ENCODE measurements at places on chromosomes 5 and 9.

- no peak for DNase-seq
Observed at GRCh38 chr5:160377651-160378050, 7.2 kb upstream of the C1QTNF2 start.

GRCh38 chr5:83987513-83988292, 267.0 kb upstream of the HAPLN1 start:
- DNase-seq = no peak

GRCh38 chr5:91225848-91226686, 157.1 kb downstream of the ARRDC3 start:
- DNase-seq = no peak

GRCh38 chr9:111598733-111599091, 735 bp downstream of the PTGR1 start:
- no peak for DNase-seq

- DNase-seq = no peak
Observed at GRCh38 chr9:104805441-104805840, 41.5 kb downstream of the NIPSNAP3B start.

DNA sequence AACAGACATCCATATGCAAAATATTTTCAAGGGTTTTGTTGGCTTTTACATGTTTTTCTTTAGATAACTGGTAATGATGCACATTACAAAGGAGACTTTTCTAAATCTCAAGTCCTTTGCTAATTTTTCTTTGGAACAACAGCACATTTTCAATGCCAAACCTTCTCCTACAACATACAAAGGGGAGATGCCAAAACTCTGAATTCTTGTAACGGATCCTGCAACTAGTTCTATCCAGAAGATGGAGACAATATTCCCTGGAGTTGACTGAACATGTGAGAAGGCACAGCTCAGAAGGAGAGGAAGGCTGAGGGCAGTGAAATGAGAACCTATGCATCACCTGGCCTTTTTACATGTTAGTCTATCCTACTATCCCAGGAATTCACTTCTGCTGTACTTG, 21.0 kb downstream of the DNAJA1 start:
- no peak for DNase-seq

- no peak for DNase-seq
Observed at GRCh38 chr5:33462456-33462855, 21.7 kb downstream of the TARS1 start.

DNA sequence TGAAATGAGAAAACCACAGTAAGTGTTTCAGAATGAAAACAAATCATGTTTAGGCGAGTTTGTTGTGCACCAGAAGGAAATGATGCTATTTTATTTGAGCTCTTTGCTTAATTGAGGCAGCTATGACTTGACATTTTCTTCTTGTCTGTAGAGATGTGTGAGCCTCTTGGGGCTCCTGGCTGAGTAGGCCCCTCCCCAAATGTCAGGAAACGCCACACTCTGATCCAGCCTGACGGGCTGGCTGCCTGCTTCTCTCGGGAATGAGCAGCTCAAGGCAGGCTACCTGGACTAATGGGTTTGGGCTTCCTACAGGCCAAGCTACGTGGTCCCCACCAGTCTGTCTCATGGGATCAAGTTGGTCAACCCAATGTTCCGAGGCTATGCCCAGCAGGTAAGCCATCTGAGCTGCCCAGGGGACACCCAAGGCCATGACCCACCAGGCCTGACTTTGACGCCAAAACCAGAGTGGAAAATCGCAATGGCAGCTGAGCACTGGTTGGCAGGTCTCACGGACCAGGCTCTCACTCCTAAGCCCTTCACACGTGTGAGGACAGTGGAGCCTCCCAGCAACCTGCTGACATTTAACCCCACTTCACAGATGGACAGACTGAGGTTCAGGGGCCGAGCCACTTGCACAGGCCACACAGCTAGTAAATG, 29.9 kb downstream of the USP20 start:
- no peak for DNase-seq

DNA sequence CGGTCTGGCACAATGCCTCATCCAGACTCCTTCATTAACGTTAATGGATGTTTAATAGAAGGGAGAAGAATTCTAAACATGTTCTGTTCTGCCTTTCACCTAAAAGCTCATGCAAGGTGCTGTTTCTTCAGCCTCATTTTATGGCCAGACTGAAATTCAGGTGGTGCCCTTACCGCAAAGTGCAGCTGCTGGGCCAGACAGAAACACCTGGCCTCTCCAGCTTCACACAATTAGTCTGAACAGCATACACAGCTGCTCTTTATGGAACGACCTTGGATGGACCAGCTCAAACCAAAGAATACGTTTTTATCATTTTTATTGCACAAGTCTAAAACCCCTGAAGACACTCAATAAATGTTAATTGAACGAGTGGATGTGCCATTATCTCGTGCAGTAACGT, 4.6 kb downstream of the SNCAIP start:
- no peak for DNase-seq

DNA sequence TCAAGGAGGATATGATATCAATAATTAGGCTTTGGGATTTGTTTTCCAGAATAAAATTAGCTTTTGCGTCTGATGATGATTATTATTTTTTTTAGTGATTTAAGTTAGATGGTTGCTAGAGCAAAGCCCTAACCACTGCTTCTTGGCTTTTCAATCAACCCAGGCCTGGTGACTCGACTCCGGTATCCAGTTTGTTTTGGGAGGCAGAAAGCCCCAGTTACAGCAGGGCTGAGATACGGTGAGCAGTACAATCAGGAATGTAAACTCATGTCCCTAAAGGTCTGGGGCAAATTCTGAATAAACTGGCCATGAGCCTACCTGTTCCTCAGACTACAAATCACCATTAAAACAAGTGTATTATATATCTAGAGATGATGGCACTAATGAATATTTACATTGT, 24.4 kb upstream of the CYFIP2 start:
- DNase-seq = no peak

DNA sequence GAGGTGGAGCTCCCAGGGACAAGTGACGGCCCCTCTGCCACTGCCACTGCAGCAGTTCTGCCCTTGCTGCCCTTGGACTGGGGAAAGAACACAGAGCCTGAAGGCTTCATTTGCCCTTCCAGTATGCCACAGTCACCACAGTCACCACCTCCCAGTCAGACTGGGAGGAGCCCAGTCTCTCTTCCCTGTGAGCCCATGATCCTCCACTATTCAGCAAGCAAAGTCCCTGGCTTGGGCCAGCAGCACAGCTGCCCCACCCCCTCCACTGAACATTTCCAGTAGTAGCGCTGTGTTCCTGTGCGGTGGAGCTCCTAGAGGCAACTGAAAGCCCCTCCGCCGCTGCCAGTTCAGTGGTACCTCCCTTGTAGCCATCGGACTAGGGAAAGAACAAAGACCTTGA, 329.4 kb downstream of the MAN2A1 start:
- no peak for DNase-seq

DNA sequence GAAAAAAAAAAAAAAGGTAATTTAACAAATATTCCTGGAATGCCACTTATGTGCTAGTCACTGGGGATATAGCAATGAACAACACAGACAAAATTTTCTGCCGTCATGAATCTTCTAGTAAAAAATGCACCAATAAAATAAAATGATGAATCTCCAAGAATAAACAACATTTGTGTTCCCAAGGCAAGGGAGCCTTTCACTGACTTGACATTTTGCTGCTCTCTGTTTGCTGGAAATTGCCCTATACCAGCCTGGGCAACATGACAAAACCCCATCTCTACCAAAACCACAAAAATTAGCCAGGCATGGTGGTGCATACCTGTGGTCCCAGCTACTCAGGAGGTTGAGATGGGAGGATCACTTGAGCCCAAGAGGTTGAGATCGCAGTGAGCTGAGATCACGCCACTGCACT, 64.5 kb upstream of the ERBIN start:
- DNase-seq = peak; percentile 93

DNA sequence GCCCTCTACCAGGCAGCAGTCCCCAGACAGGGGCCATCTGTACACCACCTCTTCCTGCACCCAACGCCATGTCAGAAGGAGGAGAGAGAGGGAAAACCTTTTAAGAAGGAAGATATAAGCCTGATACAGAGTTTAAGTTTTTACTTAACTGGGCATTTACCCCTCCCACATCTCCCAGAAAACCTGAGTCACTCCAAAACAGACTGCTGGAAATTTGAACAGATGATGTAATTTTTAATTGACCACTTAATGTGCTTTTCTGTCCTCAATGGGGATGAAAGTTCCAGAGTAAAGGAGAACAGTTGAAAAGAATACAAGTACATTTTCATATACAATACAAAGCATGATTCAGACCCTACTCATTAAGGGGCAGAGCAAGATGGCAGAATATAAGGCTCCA, 63.9 kb downstream of the TTC39B start:
- no peak for DNase-seq

DNA sequence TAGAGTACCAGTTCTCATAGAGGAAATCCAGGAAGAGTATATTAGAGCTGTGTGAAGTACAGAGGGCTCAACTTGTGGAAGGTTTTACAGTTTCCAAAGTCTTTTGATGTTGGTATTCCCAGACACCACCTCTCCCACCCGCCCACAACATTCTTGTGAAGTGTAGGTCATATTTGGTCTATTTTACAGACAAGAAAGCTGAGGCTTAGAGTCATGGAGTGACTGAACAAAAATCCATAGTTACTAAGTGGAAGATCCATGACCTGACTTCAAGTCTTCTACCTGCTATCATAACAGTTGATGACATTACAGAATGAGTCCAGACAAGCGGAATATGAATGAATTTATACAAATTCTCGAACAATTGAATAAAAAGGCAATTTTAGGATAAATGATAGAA, 187.1 kb upstream of the RPS23 start:
- no peak for DNase-seq

- no peak for DNase-seq
Observed at GRCh38 chr9:97845130-97845529, 7.9 kb upstream of the FOXE1 start.

- DNase-seq = no peak
Observed at GRCh38 chr5:134113363-134113889, 1.1 kb upstream of the TCF7 start.

- peak; percentile 51 for DNase-seq
Observed at GRCh38 chr9:88197781-88198340, 59.6 kb upstream of the SPATA31C2 start.

GRCh38 chr5:228886-229285, 10.8 kb downstream of the SDHA start:
- DNase-seq = no peak

DNA sequence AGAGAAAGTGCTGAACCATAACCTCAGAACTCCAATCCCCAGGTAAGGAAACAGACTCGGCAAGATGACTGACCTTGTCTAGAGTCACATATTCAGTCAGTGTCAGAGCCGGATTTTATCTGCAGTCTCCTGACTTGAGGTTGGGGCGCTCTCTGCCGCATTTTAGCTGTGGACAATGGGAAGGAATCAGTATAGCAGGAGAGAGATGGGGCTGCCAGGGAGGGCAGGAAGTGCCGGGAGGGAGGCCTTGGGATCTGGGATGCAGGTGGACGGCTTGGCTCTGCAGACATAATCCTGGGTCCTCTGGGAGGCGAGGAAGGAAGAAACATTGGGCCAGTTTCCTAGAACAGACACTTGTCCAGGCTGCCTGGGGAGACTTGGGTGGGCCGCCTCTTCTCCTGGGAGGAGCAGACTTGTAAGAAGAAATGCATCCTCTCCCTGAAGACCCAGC, 39.7 kb upstream of the COL15A1 start:
- no peak for DNase-seq

DNA sequence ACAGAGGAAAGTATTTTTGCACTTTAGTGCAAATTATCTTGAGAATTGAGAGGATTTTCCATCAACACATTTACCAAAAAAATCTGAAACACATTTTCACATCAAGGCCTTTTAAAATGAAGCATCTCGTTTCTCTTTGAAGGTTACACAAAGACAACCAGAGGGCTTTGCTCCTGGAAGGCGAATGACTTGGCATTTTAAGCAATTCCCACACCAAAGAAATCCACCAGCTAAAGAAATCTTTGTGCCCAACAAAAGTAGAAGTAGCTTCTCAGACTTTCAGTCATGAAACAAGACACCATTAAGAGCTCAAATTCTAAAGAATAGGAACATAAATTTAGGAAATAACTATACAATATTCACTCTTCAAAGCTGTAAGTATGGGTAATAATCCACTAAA, 59.9 kb downstream of the HABP4 start:
- no peak for DNase-seq

GRCh38 chr9:82894961-82895821, 167.8 kb downstream of the RASEF start:
- no peak for DNase-seq

DNA sequence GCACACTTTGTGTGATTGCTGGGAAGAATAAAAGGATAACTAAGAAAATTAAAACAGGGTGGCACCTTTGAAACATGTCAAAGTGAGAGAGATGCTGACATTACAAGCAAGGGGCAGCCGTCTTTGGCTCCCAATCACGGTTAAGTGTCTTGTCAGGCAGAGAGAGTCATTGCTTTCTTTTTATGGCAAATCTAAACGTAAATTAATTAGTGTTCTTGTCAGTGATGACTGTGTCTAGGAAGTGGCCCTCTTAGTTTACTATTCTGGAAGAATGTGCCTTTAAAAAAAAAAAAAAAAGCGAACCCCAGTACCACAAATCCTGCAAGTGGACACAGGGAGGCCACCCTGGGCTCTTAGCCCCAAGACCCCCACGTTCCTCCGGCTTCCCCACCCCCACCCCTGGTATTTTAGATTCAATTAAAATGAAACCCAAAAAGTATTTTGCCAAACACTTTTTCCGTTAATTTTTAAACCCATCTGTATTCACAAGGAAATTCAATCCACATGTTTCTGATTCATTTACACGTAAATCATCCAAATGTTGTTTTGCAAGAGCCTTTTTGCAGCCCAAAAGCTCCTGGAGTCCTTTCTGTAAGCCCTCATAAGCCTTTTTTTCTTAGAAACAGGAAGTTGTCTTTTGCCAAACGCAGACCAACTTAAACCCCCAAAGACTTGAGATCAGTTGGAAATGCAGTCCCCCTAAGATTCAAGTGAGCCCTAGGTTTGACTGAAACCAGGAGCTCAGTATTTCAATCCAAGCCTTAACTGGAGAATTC, 399.3 kb downstream of the EBF1 start:
- DNase-seq = no peak

GRCh38 chr9:754150-754931, 87.2 kb upstream of the DMRT1 start:
- DNase-seq = no peak

- no peak for DNase-seq
Observed at GRCh38 chr5:133225671-133226152, 173.9 kb downstream of the HSPA4 start.

DNA sequence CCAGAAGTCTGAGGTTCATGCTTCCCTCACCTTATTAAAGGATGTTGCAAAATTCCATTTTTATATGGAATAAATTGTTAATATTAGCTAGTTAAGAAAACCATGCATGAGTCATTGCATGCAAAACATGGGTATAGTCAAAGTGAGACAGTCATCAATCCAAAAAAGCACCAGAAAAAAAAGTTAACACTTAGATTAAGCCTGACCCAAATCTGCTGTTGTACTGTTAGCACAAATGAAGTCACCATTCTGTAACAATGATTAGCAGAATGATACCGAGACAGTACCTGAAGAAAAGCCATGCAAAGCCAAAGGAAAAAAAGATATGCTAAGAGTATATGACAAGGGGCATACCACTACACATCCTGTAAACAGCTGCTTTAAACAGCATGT, 49.5 kb downstream of the PKD2L2 start:
- no peak for DNase-seq

GRCh38 chr5:151239237-151239861, 13.6 kb upstream of the GM2A start:
- peak; percentile 15 for DNase-seq

- DNase-seq = no peak
Observed at GRCh38 chr5:64670277-64670676, 20.0 kb upstream of the SHISAL2B start.

Measured in AG09319 (cell line).